Activated CD4-positive, alpha-beta T cell treated with anti-CD3 and anti-CD28 coated beads for 36 hours (primary cell): ENCODE measurements at places on chromosomes 11 and 22. TPM values are rescaled to one million over a fixed set of nuclear protein-coding genes. Genes with fewer than 3 reads are reported as not detected.

FOLR3 gene
- total RNA-seq = not detected

CLCF1 gene
- 0.09 TPM for total RNA-seq

METTL15 gene
- total RNA-seq = 16.0 TPM

OR4A16 gene
- total RNA-seq = not detected

PNPLA5 gene
- not detected for total RNA-seq

EHF gene
- 0.25 TPM for total RNA-seq

MED15 gene
- total RNA-seq = 107 TPM

NPTXR gene
- total RNA-seq = 1.4 TPM

POU2AF2 gene
- not detected for total RNA-seq

ZDHHC8 gene
- total RNA-seq = 47.7 TPM

RAB3IL1 gene
- 0.09 TPM for total RNA-seq

HEPN1 gene
- total RNA-seq = not detected

ATF4 gene
- total RNA-seq = 580 TPM

THY1 gene
- total RNA-seq = 0.91 TPM

SAA1 gene
- total RNA-seq = not detected

SLC16A8 gene
- total RNA-seq = not detected

GUCY1A2 gene
- total RNA-seq = not detected

APOBEC3H gene
- 5.2 TPM for total RNA-seq

HTR3A gene
- not detected for total RNA-seq

AP1B1 gene
- 56.6 TPM for total RNA-seq

MMP7 gene
- total RNA-seq = not detected

KREMEN1 gene
- total RNA-seq = 0.30 TPM

ABCC8 gene
- total RNA-seq = not detected

KRTAP5-2 gene
- total RNA-seq = not detected
